ENCODE measurements at places on chromosomes 2 and 18.
A peak's percentile ranks its signal among the peaks of the same experiment; 100 is the strongest.

- no peak for DNase-seq
Observed at GRCh38 chr2:185318271-185318724, 420.3 kb upstream of the FSIP2 start.

GRCh38 chr2:23220513-23221094 is 164.4 kb upstream of the KLHL29 start:
- DNase-seq: no peak

- no peak for DNase-seq
Observed at GRCh38 chr18:57961411-57961810, 82.6 kb upstream of the NEDD4L start.

DNA sequence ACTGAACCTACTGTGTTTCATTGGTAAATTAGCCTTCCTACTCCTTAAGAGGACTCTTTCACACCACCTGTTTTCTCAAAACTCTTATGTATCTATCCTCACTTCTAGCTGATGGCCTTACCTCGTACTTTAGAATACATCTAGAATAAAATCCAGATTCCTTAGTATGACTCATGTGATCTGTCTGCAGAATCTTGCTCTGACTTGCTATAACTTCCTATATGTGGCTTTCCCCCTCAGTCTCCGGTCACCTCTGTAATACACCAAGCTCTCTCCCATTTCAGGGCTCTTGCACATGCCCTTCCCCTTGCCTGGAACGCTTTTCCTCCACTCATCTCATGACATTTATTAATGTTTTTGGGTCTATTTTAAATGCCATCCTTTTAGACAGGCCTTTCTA is 95.6 kb upstream of the LHCGR start:
- DNase-seq: no peak

GRCh38 chr2:18380321-18380720 is 180.1 kb downstream of the RDH14 start:
- DNase-seq: no peak

- DNase-seq: no peak
Observed at GRCh38 chr2:234533626-234534025, 36.7 kb upstream of the ARL4C start.

DNA sequence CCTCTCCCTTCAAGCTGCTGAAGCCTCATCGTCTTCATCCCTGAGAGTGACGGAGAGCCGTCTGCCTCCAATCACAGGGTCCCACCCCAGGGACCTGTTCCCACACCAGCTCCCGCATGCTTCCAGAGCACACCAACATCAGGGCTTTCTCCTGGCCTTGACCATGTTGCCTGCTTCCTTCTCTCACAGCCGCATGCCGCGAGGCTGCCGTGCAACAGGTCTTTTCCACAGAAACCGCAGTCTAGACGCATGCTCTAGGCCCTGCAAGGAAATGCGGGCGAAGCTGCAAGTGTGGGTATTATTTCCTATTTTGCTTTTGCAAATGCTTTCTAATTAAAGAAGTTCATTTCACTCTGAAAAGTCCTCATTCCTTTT is 277.8 kb downstream of the EIPR1 start:
- no peak for DNase-seq

GRCh38 chr2:156430980-156431358 is 5.2 kb upstream of the GPD2 start:
- peak; percentile 40 for DNase-seq

DNA sequence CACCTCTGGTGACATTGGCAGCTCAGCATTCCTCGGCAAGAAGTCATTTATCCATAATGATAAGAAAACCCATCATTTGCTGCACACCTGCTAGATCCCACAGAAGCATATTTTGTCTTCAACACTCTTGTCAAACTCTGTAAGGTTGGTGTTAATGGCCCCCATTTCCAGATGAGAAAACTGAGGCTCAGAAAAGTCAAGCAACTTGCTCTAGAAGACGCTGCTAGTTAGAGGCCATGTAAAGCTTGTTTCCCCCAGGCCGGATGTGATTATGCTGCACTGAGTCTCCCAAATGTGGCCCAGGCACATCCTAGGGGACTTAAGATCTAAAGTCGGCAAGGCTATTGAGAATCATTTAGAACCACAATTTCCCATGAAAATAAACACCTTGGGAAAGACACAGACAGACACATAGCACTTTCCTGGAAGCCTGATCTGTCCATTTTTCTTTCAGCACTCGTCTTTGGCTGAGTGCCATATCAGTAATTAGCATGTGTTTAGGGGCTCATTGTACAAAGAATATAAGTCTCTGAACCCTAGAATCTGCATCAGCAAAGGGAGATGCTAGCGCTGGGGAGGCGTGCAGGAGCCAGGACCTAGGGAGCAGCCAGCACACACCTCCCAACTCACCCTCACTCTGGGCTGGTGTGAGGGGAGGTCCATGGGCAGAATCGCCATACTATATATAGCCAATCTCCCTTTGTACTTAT is 39.3 kb downstream of the C1QL2 start:
- DNase-seq: no peak

GRCh38 chr2:33011373-33011772 is 64.6 kb downstream of the LTBP1 start:
- DNase-seq: no peak

DNA sequence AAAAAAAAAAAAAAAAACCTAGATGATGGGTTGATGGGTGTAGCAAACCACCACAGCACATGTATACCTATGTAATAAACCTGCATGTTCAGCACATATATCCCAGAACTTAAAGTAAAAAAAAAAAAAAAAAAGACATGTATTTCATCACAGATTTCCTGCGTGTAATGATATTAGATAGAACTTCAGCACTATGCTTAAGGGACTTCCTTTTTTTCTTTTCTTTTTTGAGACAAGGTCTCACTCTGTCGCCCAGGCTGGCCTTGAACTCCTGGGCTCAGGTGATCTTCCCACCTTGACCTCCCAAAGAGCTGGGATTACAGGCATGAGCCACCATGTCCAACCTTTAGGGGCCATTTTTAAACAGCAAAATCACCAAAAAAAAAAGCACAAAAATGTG is 42.0 kb downstream of the NEURL3 start:
- DNase-seq: no peak
